ENCODE measurements at places on chromosomes 1 and 21. TPM values are rescaled to one million over a fixed set of nuclear protein-coding genes. Genes with fewer than 3 reads are reported as not detected.

The LCE2C gene
- not detected for polyA plus RNA-seq

The ABCG1 gene
- polyA plus RNA-seq = 16.1 TPM

GRCh38 chr1:175877939-175878737 is 134.7 kb upstream of the TNR start:
- peaks cover 17% of the 10 kb centered on the region for H3K4me1 ChIP-seq
- no peak for DNase-seq
- no peak overlapping the region for H3K27ac ChIP-seq
- no peak overlapping the region for H3K4me3 ChIP-seq
- no peaks in the 10 kb centered on the region for H3K36me3 ChIP-seq

The GJA4 gene
- polyA plus RNA-seq = 16.6 TPM

The C1orf74 gene
- polyA plus RNA-seq = 2.3 TPM

- H3K27ac ChIP-seq = no peak overlapping the region
- H3K4me1 ChIP-seq = peaks cover under 1% of the 10 kb centered on the region
- no peak overlapping the region for H3K4me3 ChIP-seq
- H3K27me3 ChIP-seq = no peaks in the 10 kb centered on the region
These were observed 28.4 kb downstream of the WDR4 start for GRCh38 chr21:42850866-42851391.

DNA sequence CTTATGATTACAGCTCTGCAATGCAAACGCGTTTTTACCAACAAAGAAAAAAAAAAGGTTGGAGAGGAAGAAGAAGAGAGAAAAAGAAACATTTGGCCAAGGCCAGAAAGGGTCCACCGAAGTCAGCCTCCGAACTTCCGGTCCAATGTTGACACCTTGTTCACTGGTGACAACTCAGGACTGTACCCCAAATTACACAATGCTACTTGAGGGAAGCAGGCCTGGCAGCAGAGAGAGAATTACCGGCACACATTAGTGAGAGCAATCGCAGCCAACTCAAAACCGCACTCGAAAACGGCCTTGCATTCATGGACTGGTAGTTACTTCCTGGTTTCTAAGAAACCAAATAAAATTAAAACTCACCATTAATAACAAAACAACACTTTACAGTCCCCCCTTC is 652.5 kb downstream of the KIF26B start:
- H3K4me1 ChIP-seq = peaks cover 13% of the 10 kb centered on the region
- no peaks in the 10 kb centered on the region for H3K36me3 ChIP-seq
- no peaks in the 10 kb centered on the region for H3K27me3 ChIP-seq
- H3K27ac ChIP-seq = no peak overlapping the region
- no peak overlapping the region for H3K4me3 ChIP-seq

The PLA2G2A gene
- not detected for polyA plus RNA-seq

The RBM11 gene
- polyA plus RNA-seq = 8.7 TPM

GRCh38 chr1:33343539-33343938 is 22.6 kb upstream of the A3GALT2 start:
- H3K4me3 ChIP-seq = no peak overlapping the region
- peaks cover 63% of the 10 kb centered on the region for H3K4me1 ChIP-seq
- H3K36me3 ChIP-seq = peaks cover 8% of the 10 kb centered on the region
- DNase-seq = no peak
- H3K27me3 ChIP-seq = no peaks in the 10 kb centered on the region
- H3K27ac ChIP-seq = peak overlapping the region; percentile 40

DNA sequence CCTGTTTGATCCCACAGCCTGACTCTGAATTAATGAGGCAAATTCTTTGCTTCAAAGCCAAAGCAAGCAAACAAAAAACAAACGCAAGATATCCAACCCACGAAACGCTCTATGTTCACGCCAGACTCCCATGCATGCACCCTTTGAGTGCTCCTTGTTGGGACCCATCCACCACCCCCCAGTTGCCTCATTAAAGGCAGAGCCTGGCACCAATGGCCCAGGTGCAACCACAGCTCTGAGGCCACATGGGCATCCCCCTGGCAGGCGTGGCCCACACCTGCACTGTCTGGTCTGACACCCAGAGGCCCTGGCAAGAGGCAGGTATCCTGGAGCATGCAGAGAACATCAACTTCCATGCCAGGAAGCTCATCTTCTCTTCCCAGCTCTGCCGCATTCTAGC is 1.1 kb upstream of the PADI4 start:
- H3K36me3 ChIP-seq = no peaks in the 10 kb centered on the region
- DNase-seq = no peak
- H3K27ac ChIP-seq = no peak overlapping the region
- H3K4me3 ChIP-seq = no peak overlapping the region
- peaks cover 9% of the 10 kb centered on the region for H3K4me1 ChIP-seq
- H3K27me3 ChIP-seq = no peaks in the 10 kb centered on the region

DNA sequence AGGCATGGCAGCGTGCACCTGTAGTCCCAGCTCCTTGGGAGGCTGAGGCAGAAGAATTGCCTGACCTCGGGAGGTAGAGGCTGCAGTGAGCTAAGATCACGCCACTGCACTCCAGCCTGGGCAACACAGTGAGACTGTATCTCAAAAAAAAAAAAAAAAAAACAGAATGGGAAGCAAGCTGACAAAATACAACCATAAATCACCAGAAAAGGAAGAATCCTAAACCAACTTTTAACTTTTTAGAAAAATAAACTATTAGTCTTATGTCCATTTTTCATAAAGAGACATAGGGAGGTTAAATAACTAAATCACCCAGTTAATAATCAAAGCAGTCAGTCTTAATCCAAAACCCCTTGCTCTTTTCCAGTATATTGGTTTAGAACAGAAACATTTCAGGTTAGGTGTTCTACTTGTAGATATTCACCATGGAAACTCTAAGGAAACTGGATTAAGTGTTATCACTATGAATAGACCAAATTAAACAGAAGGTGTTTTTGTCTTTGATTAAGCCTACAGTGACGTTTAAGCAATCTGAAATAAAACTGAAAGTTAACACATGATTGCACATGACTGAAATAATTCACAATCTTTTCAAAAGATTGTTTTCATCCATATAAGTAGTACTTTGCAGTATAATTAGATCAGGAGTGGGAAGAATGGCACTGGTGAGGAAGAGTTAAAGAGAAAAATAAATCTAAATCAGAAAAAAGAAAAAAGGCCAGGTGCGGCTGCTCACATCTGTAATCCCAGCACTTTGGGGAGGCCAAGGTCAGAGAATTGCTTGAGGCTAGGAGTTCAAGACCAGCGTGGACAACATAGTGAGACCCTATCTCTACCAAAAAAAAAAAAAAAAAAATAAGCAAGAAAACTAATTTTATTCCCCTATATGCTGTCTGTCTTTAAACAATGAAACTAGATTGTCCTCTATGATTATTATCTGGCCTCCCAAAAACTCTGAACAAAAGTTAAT is 9.6 kb downstream of the CDC42BPA start:
- no peaks in the 10 kb centered on the region for H3K4me1 ChIP-seq
- no peak for DNase-seq
- no peaks in the 10 kb centered on the region for H3K36me3 ChIP-seq
- no peak overlapping the region for H3K27ac ChIP-seq

The ZNF695 gene
- 3.5 TPM for polyA plus RNA-seq

DNA sequence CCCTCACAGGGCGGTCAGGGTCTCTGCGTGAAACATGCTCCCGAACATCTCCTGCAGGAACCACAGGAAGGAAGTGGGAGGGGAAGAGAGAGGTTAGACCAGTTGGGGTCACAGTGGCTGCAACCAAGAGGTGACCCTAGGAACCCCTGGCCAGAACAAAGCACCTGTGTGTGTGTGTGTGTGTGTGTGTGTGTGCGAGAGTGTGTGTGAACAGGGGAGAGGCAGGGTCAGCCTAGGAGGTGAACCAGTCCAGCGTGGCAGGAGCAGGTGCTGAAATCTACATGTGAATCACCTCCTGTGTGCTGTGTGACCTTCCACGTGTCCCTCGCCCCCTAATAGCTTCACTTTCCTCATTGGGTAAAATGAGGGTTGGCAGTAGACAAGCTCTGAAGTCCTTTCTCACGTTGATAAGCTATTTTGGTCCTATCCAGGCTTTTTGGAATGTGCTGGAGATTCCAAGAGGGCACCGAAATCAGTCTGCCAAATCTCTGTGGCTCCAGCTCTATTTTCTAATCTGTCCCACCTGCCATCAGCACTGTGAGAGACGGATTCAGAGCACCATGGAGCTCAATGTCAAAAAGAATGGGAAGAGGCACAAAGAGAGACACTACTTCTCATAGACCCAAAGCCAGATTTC is 27.8 kb downstream of the SLC26A9 start:
- peak overlapping the region; percentile 61 for H3K27ac ChIP-seq
- H3K4me3 ChIP-seq = no peak overlapping the region
- H3K27me3 ChIP-seq = no peaks in the 10 kb centered on the region
- H3K4me1 ChIP-seq = peaks cover 41% of the 10 kb centered on the region
- H3K36me3 ChIP-seq = no peaks in the 10 kb centered on the region

GRCh38 chr1:112371775-112372174 is 24.2 kb upstream of the CTTNBP2NL start:
- H3K36me3 ChIP-seq = no peaks in the 10 kb centered on the region
- DNase-seq = no peak
- no peaks in the 10 kb centered on the region for H3K27me3 ChIP-seq
- no peak overlapping the region for H3K4me3 ChIP-seq

DNA sequence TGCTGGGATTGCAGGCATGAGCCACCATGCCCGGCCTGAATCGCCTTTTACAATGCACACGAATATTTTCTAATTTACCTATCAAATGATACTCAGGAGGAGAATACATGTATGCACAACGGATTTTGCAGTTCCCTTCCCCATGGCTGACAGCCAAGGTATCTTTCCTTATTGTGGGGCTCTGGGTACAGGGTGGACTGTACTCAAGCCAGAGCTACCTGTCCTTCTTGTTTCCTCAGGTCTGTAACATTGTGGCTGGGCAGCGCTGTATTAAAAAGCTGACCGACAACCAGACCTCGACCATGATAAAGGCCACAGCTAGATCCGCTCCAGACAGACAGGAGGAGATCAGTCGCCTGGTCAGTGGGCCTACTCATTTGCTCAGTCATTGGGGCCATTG is 18.2 kb downstream of the AGO1 start:
- DNase-seq = no peak
- H3K27me3 ChIP-seq = no peaks in the 10 kb centered on the region
- H3K36me3 ChIP-seq = peaks cover 58% of the 10 kb centered on the region
- no peak overlapping the region for H3K27ac ChIP-seq
- no peaks in the 10 kb centered on the region for H3K4me1 ChIP-seq
- no peak overlapping the region for H3K4me3 ChIP-seq

The PAQR6 gene
- polyA plus RNA-seq = 191 TPM

The B3GALT2 gene
- 32.3 TPM for polyA plus RNA-seq

The LYPLAL1 gene
- polyA plus RNA-seq = 28.7 TPM

GRCh38 chr1:177825276-177825901 is 144.5 kb downstream of the SEC16B start:
- H3K27ac ChIP-seq = no peak overlapping the region
- no peak for DNase-seq
- H3K4me3 ChIP-seq = no peak overlapping the region
- H3K36me3 ChIP-seq = no peaks in the 10 kb centered on the region

- no peak for DNase-seq
- peaks cover 3% of the 10 kb centered on the region for H3K4me1 ChIP-seq
- no peaks in the 10 kb centered on the region for H3K36me3 ChIP-seq
- H3K27ac ChIP-seq = no peak overlapping the region
- H3K27me3 ChIP-seq = peaks cover 36% of the 10 kb centered on the region
- peak overlapping the region; percentile 38 for H3K4me3 ChIP-seq
These were observed 60.2 kb upstream of the CFAP126 start for GRCh38 chr1:161427733-161428516.

The SPAG17 gene
- 14.7 TPM for polyA plus RNA-seq

The PLA2G2D gene
- polyA plus RNA-seq = 0.18 TPM

- H3K4me1 ChIP-seq = peaks cover 9% of the 10 kb centered on the region
- H3K4me3 ChIP-seq = no peak overlapping the region
- no peak overlapping the region for H3K27ac ChIP-seq
- no peaks in the 10 kb centered on the region for H3K36me3 ChIP-seq
- H3K27me3 ChIP-seq = no peaks in the 10 kb centered on the region
- no peak for DNase-seq
These were observed 4.1 kb upstream of the TRAF3IP3 start for GRCh38 chr1:209751627-209752231.

Measured in spinal cord (tissue), 10 donors.